Stimulated activated CD8-positive, alpha-beta memory T cell treated with anti-CD3 and anti-CD28 coated beads, Interleukin-12 subunit alpha, Interleukin-12 subunit beta, amount 100 ng/mL, for 1 hour (primary cell): ENCODE measurements at places on chromosomes 5 and 9.

DNA sequence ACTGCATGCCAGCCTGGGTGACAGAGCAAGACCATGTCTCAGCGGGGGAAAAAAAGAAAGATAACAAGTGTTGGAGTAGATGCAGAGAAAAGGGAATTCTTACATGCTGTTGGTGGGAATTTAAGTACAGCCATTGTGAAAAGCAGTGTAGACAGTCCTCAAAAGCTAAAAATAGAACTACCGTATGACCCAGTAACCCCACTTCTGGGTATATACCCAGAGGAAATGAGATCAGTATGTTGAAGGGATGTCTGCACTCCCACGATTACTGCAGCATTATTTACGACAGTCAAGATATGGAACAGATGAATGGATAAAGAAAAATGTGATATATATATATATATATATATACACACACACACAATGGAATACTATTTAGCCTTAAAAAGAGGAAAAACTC lies 225.3 kb upstream of the SLC24A2 start:
- no peak for DNase-seq

DNA sequence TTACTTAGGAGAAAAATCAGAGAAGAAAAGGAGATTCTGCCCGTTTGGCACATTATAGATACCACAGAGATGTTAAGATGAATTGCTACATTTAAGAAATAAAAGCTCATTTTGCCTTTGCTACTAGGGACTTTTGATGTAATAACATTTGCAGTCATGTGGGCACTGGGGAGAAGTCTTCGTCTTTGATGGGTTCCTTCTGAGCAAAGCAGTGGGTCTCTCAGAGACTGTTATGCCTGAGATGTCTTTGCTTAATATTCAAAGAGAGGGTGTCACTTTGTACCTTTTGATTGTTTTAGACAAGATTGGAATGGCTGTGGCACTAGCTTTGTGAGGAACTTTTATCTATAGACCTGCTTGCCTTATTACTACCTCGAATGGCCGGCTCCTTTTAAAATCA lies 25.0 kb downstream of the SLC25A25 start:
- DNase-seq, result no peak

GRCh38 chr9:18905028-18905882 lies 127.8 kb downstream of the SAXO1 start:
- DNase-seq, result no peak

DNA sequence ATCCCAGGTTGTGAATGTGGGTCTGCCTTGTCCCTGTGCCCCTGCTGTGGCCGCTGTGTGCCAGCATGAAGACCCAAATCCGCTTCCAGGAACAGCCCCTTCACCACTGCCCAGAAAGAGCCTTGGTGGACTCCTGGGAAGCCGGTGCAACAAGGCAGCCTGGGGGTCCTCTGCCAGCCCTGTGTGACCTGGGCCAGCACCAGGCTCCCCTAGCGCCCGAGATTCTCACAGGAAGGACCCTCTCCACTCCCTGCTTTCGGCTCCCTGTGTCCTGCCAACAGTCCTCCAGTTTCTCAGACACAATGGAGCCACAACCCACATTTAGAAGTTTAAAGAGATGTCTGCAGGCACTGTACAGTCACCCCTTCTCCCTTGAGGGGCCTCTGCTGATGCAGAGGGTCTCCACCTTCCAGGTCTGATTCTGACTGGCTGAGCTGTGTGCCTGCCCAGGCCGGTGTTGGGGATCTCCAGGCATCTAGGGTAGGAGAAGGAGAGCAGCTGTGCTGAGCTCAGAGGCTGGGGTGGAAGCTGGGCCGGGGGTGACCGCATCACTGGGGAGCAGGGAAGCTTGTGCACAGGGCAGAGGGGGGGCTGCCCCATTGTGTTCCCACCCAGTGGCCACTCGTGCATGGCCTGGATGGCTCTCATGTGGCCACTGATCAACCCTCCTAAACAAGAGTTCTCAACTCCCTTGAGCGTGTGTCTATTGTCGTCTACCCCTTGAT lies 174.0 kb downstream of the IRX2 start:
- DNase-seq, result no peak

- DNase-seq, result no peak
These were observed 30.3 kb upstream of the HMGCR start for GRCh38 chr5:75306746-75307145.

DNA sequence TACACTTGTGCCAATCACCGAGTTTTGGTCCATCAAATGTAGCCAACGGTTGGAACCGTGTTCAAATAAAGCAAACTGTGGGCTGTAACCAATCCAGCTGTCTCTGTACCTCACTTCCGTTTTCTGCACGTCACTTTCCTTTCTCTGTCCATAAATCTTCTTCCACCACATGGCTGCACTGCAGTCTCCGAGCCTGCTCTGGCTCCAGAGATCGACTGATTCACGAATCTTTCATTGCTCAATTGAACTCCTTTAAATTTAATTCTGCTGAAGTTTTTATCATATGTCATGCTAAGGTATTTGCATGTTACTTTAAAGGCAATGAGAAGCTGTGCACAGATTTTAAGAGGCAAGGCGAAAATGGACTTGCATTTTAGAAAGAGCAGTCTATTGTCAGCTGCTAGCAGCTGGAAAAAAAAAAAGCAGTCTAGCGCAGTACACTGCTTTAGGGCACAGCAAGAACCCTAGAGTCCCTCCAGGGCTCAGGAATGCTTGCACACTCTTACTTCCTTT lies 13.2 kb downstream of the TTC39B start:
- no peak for DNase-seq

- no peak for DNase-seq
These were observed 29.5 kb upstream of the RAPGEF1 start for GRCh38 chr9:131769361-131769760.

GRCh38 chr9:137501457-137501856 lies 42.3 kb upstream of the NSMF start:
- DNase-seq, result no peak

GRCh38 chr5:137218471-137218870 lies 280.7 kb downstream of the SPOCK1 start:
- DNase-seq, result no peak

DNA sequence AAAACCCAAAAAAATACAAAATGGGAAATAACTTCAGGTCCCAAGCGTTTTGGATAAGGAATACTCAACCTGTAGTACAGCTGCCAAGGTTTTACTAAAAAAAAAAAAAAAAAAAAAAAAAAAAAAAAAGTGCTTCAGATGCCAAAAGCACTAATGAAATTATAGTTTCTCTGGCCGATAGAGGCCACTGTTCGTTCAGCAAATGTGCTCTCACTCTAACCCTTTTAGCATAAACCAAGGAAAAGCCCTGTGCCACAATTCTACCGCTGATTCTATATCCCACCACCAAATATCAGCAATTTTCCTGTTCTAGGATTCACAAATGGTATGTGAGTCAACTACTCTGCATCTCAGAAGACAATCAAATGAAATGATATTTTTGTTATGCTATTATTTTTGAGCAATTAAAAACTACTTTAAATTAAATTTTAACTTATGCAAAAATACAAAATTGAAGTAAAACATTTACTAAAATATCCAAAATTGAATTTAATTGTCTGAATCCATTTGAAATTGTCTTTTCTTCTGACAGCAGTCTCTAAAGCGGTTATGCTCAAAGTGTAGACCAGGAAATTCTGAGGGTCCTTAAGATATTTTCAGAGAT lies 79.8 kb downstream of the RICTOR start:
- no peak for DNase-seq
